ENCODE measurements at places on chromosomes 7 and 10. TPM values are rescaled to one million over a fixed set of nuclear protein-coding genes. Genes with fewer than 3 reads are reported as not detected.
A peak's percentile ranks its signal among the peaks of the same experiment; 100 is the strongest.

GRCh38 chr7:90605055-90605454 is 8.9 kb downstream of the CDK14 start:
- H3K27me3 ChIP-seq = no peaks in the 10 kb centered on the region
- no peak for DNase-seq
- H3K36me3 ChIP-seq = no peaks in the 10 kb centered on the region
- no peak overlapping the region for H3K27ac ChIP-seq
- H3K4me3 ChIP-seq = no peak overlapping the region
- peaks cover 4% of the 10 kb centered on the region for H3K4me1 ChIP-seq

The MYPN gene
- total RNA-seq = not detected

DNA sequence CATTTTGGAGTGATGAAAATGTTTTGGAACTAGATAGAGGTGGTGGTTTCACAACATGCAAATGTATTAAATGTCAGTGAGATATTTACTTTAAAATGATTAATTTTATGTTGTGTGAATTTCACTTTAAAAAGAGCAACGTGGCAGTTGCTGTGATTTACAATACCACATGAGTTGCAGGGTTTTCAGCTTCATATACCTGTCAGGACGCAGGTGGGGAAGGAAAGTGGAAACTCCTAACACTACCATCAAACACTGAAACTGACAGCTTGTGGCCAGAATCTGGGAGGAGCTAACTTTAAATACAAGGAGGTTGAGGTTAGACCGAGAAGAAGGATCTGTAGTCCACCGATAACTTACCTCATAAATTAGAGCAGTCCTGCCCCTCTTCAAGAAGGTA is 168.9 kb upstream of the TMEM72 start:
- no peaks in the 10 kb centered on the region for H3K36me3 ChIP-seq
- no peaks in the 10 kb centered on the region for H3K27me3 ChIP-seq
- H3K4me1 ChIP-seq = no peaks in the 10 kb centered on the region
- DNase-seq = no peak
- no peak overlapping the region for H3K4me3 ChIP-seq

DNA sequence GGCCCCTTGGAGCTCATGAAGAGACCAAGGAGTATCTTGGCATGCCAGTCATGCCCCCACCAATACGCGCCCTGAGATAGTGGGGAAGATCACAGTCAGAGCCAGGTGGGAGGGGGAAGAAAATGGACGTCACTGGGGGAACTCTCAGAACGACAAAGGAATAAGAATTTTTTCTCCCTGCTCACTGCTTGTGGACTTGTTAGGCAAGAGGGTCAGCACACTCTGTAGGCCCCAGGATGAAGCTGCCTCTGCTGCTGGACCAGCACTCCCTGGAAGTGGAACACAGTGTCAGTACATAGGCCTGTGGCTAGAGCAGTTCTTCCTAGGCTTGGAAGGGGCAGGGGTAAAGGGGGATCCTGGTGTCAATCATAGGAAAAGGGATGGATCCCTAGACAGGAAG is 46.5 kb downstream of the DRGX start:
- no peak overlapping the region for H3K27ac ChIP-seq
- no peak overlapping the region for H3K4me3 ChIP-seq
- no peaks in the 10 kb centered on the region for H3K4me1 ChIP-seq

The EPHA1 gene
- total RNA-seq = 9.0 TPM

- H3K27ac ChIP-seq = peak overlapping the region; percentile 62
- peaks cover 76% of the 10 kb centered on the region for H3K4me1 ChIP-seq
- no peaks in the 10 kb centered on the region for H3K36me3 ChIP-seq
- no peaks in the 10 kb centered on the region for H3K27me3 ChIP-seq
- no peak overlapping the region for H3K4me3 ChIP-seq
These were observed 30.5 kb downstream of the GRK5 start for GRCh38 chr10:119237722-119238436.

DNA sequence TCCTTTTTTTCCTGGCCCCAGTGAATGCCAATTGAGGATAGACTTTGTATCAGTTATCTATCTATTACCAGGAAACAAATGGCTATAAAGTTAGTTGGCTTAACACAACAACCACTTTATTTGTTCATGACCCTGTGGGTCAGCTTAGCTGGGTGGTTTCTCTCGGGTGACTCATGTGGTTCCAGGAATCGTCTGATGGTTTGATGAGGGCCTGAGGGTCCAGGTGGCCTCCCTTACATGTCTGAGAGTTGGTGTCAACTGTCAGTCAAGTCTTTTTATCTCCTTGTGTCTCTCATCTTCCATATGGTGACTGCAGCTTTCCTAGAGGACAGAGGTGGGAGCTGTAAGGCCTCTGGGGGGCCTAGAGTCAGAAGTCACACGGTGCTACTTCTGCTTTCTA is 15.3 kb upstream of the MAPK8 start:
- no peak overlapping the region for H3K4me3 ChIP-seq
- H3K36me3 ChIP-seq = no peaks in the 10 kb centered on the region
- H3K27me3 ChIP-seq = no peaks in the 10 kb centered on the region
- no peak for DNase-seq
- H3K27ac ChIP-seq = no peak overlapping the region

DNA sequence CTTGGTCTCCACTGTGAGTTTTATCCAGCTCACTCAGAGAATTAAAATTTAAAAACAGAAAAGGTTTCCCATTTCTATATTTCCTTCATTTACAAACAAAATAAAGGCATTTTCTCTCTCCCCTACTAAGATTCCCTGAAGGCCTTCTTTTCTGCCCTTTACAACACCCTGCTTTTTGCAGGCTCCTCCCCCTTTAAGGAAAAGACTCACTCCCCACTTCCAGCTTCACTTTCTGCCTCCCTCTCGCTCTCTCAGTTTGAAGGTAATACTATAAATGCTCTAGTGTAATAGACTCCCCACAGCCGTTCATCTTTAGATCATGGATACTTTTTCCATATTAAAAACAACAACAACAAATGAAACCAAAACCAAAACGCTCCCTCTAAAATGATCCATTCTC is 53.3 kb downstream of the CDHR3 start:
- no peak overlapping the region for H3K27ac ChIP-seq
- no peaks in the 10 kb centered on the region for H3K27me3 ChIP-seq
- no peaks in the 10 kb centered on the region for H3K4me1 ChIP-seq
- no peak for DNase-seq

DNA sequence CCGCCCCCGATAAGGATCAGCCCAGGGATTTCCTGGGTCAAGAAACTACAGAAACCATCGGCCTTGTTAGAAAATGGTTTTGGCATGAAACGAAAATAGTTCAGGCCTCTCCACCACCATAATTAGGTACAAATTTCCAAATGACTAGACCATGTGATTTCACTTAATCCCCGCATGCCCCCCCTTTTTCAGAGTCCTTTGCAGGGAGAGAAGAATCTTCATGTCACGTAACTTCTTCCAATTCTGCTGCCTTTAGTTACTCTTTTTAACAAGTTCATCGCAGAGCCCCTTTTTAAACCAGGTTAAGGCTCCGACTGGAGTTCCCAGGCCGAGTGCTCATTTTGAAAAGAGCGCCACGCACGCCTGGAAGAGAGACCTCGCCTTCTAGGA is 3.4 kb downstream of the PDGFA start:
- no peak for DNase-seq
- peaks cover 13% of the 10 kb centered on the region for H3K27me3 ChIP-seq
- peak overlapping the region; percentile 73 for H3K4me3 ChIP-seq
- H3K27ac ChIP-seq = peak overlapping the region; percentile 76
- peaks cover 6% of the 10 kb centered on the region for H3K36me3 ChIP-seq
- peaks cover 62% of the 10 kb centered on the region for H3K4me1 ChIP-seq

DNA sequence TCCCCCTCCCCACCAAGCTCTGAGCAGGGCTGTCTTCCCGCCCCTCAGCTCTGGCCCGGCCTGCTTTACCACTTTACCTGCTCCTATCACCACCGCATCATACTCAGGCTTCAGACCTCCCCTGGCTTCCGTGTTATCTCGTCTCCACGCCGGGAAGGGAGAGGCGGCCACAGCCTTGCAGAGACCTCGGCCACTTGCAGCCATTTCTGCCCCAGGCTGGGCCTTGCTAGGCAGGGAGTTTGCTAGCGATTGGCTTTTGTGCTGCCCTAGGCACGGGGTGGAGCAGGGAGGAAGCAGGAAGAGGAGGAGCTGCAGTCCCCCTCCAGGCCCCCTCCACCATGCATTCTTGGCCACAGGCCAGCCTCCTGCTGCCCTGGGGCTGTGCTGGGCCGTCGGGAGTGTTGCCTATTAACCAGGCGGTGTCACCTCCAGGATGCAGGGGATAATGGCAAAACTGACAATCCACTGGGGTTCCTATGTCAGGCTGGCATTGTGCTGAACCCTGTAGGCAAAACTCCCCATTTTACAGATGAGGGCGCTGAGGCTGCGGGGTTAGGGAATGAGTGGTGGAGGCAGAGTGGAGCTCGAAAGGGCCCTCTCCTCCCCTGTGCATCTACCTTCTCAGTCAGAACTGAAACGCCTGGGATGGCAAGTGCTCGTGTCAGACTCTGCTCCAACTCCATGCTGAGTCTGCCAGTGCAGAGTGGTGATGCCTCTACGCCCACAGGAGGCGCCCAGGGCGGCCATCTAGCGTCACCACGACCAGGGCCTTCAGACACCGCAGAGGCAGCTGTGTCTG is at the start of gene PYROXD2:
PYROXD2 (minus strand) TSS at position 251 of the 799 bp plus-strand sequence; CDS start at position 204, 47 bp downstream.
- H3K4me1 ChIP-seq = peaks cover 30% of the 10 kb centered on the region
- peak; percentile 91 for DNase-seq
- H3K4me3 ChIP-seq = peak within 1 kb of the TSS; percentile 74
- H3K36me3 ChIP-seq = peaks cover 45% of the 10 kb centered on the region

DNA sequence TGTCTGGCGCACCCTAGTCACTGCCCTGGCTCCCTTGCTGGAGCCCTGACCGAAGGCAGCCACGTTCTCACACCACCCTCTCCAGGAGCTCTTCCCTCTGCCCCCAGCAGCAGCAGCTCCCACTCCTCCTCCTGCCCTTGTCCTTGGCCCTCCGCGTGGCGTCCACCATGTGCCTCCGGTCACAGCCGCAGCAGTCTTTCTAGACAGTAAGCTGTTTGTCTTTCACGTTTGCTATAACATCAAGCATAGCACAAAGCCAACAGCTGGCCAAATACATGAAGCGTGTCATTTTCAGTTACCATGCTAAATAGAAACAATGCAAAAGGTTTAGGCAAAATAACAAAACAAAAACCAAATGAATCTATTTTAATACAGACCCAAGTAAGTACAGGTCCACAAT is 3.3 kb downstream of the PITRM1 start:
- H3K27ac ChIP-seq = no peak overlapping the region
- no peaks in the 10 kb centered on the region for H3K27me3 ChIP-seq
- H3K4me1 ChIP-seq = peaks cover 11% of the 10 kb centered on the region
- DNase-seq = no peak
- H3K36me3 ChIP-seq = peaks cover 56% of the 10 kb centered on the region
- H3K4me3 ChIP-seq = no peak overlapping the region

GRCh38 chr7:6579446-6579845 is 2.2 kb downstream of the ZDHHC4 start:
- H3K4me3 ChIP-seq = no peak overlapping the region
- peaks cover 8% of the 10 kb centered on the region for H3K4me1 ChIP-seq
- H3K27ac ChIP-seq = no peak overlapping the region
- H3K27me3 ChIP-seq = no peaks in the 10 kb centered on the region
- DNase-seq = no peak
- peaks cover 46% of the 10 kb centered on the region for H3K36me3 ChIP-seq

DNA sequence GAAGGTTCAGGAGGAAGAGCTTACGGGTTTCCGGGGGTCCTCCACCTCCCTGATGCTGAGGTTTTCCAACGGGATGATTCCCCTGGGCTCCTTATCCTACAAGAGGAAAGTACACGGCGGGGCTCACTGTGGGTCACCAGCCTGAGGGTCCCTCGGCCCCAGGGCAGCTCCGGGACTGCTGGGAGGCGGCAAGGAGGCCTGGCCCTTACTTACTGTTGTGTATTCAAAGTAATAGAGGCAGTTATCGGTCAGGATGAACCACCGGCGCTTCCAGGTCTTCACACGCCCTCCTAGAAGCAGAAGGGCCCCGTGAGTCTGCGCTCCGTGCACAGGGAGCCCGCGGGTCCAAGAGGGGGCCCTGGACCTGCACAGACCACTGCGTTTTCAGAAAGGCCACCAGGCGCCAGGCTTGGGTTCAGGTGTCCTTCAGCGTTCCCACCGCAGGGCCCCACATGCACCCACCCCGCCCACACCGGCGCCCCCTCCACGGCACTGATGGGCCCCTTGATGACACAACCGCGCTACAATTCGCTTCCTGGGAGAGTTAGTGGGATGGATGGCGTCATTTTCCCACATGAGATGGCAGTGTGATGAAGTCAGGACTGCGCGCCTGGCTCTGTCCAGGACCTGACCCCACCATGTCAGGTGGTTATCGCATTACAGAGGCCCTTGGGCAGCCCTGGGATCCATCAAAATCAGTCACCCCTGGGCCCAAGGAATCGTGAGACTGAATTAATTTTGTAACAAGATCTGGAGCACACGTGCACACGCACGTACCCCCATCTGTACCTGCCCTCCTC is 106.7 kb downstream of the CYTH3 start:
- no peak for DNase-seq
- H3K4me1 ChIP-seq = no peaks in the 10 kb centered on the region
- peaks cover 70% of the 10 kb centered on the region for H3K36me3 ChIP-seq

DNA sequence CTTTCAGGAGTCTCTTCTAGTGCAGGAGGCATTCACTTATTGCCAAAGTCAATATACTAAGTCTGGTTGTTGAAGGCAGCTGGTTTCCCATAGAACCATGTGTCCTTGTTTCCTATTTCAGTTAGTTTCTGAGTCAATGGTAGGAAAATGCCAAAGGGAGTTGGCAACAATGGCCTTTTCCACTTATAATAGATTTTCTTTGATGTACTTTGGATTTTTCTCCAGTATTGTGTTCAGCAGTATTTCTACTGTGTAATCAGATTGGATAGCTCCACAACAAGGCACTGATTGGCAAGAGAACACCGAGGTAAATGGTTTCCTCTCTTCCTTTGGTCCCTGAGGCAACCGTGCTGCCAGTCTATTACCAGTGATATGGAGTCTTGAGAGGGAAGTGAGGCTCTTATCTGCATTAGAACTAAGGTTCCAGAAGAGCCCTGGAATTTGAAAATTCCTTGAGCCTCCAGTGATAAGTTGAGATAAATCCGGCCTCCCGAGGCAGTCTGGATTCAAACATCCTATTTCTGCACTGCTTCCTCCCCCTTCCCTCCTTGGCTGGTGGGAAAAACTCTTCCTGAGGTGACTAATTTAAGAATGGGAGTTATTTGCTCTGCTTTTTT is 7.9 kb upstream of the SEPTIN7 start:
- H3K4me1 ChIP-seq = peaks cover 6% of the 10 kb centered on the region
- no peak overlapping the region for H3K27ac ChIP-seq
- DNase-seq = no peak
- no peak overlapping the region for H3K4me3 ChIP-seq

DNA sequence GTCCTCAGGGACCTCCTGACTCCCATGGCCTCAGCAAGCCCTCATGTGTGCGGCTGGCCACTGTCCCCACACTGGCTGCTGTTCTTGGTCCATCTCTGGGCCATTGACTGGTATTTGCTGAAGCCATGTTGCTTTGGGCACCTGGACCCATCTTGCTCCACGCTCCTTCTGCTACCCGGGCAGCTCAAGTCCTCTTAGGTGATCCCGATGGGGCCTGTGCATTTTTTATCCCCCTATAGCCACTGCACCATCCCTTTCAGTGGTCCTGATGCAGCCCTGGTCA is 16.7 kb downstream of the RAMP3 start:
- no peaks in the 10 kb centered on the region for H3K36me3 ChIP-seq
- peak; percentile 3 for DNase-seq
- H3K27me3 ChIP-seq = no peaks in the 10 kb centered on the region

The NODAL gene
- total RNA-seq = not detected

The HOXA3 gene
- 4.6 TPM for total RNA-seq

GRCh38 chr7:129222064-129222463 is 2.8 kb upstream of the AHCYL2 start:
- H3K36me3 ChIP-seq = no peaks in the 10 kb centered on the region
- no peak overlapping the region for H3K27ac ChIP-seq
- H3K4me1 ChIP-seq = peaks cover 19% of the 10 kb centered on the region
- H3K27me3 ChIP-seq = no peaks in the 10 kb centered on the region
- no peak overlapping the region for H3K4me3 ChIP-seq

- no peak for DNase-seq
- H3K27ac ChIP-seq = no peak overlapping the region
These were observed 61.6 kb downstream of the MEST start for GRCh38 chr7:130553398-130554029.
